Activated T-cell treated with anti-CD3 and anti-CD28 coated beads for 24 hours (primary cell): ENCODE measurements at places on chromosomes 7 and 10.

- no peak for DNase-seq
Measured at GRCh38 chr10:69866688-69867461, 65.2 kb downstream of the COL13A1 start.

GRCh38 chr10:132645247-132645530 lies 107.6 kb downstream of the INPP5A start:
- DNase-seq = no peak

GRCh38 chr10:130010653-130011052 lies 46.6 kb upstream of the EBF3 start:
- DNase-seq = no peak

- no peak for DNase-seq
Measured at GRCh38 chr7:78605119-78605518, 806.5 kb downstream of the PHTF2 start.

DNA sequence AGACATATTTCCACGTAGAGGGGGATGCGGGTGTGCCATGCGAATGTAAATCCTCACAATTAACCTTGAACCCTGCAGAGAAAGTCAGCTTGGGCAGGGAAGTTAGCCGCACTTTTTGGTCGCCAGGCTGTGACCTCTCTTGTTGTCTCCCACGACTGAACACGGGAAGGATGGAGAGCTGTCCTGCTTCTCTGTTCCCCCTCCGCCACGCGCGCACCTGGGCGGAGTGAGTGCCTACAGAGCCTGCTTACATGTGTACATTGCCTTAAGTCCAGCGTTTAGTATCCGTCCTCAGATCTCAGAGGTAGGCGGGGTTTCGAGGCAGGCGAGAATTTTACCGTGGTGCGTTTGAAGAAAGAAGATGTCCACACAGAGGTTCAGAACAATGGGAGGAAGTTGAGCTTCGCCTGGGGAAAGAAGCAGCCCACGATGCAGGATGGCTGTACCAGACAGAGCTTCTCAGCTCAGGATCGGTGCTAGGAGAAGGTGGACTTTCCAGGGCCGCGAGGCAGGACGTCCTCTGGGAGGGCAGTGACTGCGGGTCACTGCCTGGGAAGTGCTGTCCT lies 482 bp upstream of the ERCC6 start:
- DNase-seq = peak; percentile 2

GRCh38 chr7:25313526-25313925 lies 85.2 kb upstream of the NPVF start:
- no peak for DNase-seq

DNA sequence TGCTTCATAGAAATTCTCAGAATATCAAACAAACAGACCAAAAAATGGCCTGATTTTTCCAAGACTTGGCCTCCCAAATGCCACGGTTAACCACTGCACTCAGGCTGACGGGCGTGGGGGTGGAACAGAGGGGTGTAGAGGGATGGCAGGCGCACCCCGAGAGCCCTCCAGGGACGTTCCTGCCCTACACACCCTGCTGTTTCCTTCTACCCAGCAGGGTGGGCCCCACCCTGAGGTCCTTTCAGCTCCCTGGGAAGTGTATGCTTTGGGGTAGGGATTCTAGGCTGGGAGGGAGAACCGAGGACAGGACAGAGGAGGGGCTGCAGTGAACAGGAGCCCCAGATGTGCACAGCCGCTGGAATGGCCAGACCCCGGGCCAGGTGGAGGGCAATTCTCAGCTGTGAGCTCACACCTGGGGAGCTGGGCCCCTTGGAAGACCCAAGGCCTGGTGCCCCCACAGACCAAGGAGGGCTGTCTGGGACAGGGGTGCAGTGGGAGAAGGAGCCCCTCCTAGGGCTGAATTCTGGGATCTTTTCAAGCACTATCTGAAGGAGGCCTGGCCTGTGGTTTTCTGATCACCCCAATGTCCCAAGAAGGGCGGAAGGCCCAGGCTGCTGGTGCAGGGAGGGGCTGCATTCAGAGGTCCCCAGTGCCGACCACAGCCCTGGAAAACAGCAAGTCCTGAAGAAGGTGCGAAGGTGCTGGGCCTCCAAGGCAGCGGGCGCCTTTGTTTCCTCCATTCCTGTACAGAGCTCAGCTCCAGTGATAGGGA lies 32.9 kb upstream of the INPP5A start:
- no peak for DNase-seq

GRCh38 chr10:97582169-97582568 lies 2.0 kb upstream of the HOGA1 start:
- DNase-seq = no peak

- no peak for DNase-seq
Measured at GRCh38 chr7:23226844-23227450, 19.6 kb upstream of the GPNMB start.

GRCh38 chr10:32982911-32983909 lies 25.2 kb upstream of the ITGB1 start:
- DNase-seq = no peak

DNA sequence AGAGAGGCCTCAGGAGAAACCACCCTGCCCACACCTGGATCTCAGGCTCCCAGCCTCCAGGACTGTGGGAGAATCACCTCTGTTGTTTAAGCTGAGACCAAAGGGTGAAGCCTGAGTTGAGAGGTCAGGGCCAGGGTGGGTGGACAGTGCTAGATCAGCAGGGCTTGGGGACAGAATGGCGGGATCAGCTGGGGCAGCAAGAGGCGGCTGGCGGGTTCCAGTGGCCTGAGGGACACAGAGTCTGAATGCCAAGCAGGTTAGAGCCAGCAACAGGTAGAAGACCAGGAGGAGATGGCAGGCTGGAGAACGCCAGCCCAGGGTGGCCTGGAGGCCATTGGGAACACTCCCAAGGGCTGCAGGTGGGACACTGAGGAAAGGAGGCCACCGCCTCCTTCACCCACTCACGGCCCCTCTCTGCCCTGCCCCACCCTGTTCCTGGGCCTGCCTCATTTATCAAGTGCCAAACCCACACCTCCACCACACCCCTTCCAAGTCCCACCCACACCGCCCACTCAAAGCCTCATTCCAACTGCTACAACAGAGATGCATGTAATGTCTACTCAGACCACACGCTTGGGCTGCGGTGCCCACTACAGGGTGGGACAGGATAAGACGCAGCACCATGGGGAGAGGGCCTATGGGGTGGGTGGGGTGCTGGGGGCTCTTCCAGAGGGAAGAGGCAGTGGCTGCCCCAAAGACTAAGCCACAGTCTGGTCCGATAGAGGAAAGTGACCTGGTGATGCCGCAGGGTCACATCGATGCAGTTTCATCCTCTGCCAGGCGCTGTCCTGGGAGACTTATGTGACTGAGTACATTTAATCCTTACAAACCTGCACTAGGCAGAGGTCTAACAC lies 173.9 kb downstream of the TNS3 start:
- no peak for DNase-seq

DNA sequence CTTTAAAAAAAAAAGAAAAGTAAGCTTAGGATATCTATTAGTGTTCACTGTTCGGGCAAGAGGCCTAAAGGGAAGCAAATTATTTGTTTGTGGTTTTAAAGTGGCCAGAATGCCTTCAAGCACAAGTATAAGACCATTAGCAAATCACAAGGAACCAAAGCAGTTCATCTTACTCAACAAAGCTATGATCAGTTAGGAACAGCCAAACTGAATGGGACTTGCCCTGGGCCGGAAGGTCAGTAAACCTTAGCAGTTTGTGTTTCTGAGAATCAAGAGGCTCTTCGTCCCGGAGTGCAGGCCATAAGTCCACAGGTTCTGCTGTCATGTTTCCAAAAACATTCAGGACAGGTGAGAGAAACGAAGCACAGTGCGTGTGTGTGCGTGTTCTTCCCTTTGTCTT lies 4.5 kb downstream of the FBXW4 start:
- DNase-seq = no peak

- DNase-seq = no peak
Measured at GRCh38 chr10:43969506-43969905, 320.8 kb upstream of the ZNF32 start.

- DNase-seq = no peak
Measured at GRCh38 chr7:157520249-157520648, 183.4 kb downstream of the DNAJB6 start.

GRCh38 chr7:5370454-5371353 lies 52.9 kb downstream of the TNRC18 start:
- no peak for DNase-seq

GRCh38 chr7:64872351-64873154 lies 30.5 kb upstream of the ZNF273 start:
- DNase-seq = no peak

DNA sequence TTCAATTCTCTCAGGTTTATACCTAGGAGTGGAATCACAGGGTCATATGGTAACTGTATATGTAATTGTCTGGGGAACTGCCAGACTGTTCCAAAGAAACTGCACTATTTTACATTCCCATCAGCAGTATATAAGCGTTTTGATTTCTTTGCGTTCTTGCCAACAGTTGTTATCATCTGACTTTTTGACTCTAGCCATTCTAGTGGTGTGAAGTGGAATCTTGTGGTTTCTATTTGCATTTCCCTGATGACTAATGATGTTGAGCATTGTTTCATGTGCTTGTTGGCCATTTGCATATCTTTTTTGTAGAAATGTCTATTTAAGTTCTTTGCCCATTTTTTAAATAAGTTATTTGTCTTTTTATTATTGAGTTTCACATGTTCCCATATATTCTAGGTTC lies 44.3 kb upstream of the ZC3HAV1 start:
- DNase-seq = no peak

DNA sequence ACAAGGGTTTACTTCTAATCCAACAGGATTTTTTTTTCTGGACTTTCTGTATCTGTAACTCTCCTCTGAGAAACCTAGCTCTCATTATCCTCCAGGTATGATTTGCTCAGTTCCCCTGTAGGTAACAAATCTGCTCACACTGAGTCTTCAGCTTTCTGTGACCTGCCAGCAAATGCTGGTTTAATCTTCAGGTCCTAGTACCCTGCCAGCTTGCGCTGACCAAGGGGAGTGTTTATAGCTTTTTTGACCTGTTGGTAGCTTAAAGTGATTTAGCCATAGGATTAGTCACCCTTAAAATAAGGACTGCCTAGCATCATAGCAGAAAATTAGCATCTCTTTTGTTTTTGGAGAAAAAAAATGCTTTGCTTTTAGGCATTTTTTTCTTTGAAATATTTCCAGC lies 22.4 kb downstream of the SND1 start:
- DNase-seq = no peak

DNA sequence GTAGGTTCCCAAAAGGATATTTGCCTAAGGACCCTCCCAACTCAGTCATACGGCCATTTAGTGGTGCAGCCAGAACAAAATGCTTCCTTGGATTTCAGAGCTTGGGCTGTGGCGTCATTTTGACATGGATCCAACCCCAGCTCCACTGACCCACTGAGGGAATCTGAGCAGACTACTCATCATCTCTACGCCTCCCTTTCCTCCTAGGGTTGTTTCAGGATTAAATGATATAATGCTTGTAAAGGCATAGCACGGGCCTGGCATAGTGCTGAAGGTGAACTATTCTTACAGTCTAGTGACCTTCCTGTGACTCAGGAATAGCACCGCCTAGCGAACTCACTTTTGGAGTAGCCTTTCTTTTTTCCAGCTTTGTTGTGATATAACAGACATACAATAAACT lies 70.3 kb upstream of the LOXL4 start:
- no peak for DNase-seq

GRCh38 chr10:37865957-37866803 lies 8.8 kb upstream of the ZNF248 start:
- no peak for DNase-seq

DNA sequence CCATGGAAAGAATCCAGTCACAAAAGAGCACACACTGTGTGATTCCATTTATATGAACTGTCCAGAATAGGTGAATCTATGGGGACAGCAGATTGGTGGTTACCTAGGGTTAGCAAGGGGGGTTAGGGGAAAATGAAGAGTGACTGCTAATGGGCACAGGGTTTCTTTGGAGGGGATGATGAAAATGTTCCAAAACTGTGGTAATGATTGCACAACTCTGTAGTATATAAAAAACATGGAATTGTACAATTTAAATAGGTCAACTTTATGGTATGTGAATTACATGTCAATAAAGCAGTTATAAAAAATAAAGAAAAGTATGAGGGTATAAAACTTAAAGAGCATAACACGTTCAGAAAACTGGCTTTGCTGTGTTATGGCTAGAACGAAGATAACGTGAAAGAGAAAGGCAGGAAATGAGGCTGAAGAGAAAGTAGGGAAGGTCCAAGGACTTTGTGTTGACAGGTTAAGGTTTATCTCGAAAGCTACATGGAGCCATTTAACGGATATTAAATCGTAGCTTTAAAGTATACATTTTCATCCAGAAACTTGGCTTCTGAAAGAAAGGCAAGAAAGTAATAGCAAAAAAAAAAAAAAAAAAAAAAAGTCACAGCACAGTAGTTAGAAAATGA lies 26.4 kb upstream of the MSS51 start:
- DNase-seq = no peak

GRCh38 chr7:74202841-74203556 lies 6.8 kb upstream of the LAT2 start:
- DNase-seq = no peak

GRCh38 chr10:64733980-64734379 lies 1212.8 kb downstream of the REEP3 start:
- no peak for DNase-seq

DNA sequence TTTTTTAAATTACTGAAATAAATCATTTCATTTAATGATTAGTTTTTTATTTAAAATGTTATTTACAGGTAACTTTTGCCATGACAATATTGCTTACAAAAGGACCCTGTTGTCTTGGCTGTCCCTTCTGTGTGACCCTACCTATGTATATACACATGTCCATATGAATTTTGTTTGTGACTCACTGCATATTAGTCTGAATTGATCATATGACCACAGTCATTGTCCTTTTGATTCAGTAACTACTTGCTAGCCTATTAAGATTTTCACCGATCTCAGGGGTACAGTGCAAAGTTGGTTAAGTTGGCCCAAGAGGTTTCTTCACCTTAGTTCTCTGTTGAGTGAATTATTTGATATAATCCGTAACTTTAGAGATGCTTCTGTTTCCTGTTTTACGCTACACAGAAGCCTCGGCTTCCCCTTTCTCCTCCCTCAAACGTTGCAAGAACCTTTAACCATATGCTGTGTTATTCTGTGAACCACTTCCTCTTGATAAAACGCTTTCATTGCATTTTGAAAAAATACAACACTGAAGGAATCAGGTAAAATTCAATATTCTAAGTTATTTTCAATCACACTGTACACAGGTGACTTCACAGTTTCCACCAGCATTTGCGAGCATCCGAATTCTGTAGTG lies 43.9 kb downstream of the APBB1IP start:
- no peak for DNase-seq

- DNase-seq = no peak
Measured at GRCh38 chr10:88150339-88150738, 286.9 kb downstream of the PTEN start.

- DNase-seq = no peak
Measured at GRCh38 chr7:100863406-100863950, 3.7 kb upstream of the TRIP6 start.

DNA sequence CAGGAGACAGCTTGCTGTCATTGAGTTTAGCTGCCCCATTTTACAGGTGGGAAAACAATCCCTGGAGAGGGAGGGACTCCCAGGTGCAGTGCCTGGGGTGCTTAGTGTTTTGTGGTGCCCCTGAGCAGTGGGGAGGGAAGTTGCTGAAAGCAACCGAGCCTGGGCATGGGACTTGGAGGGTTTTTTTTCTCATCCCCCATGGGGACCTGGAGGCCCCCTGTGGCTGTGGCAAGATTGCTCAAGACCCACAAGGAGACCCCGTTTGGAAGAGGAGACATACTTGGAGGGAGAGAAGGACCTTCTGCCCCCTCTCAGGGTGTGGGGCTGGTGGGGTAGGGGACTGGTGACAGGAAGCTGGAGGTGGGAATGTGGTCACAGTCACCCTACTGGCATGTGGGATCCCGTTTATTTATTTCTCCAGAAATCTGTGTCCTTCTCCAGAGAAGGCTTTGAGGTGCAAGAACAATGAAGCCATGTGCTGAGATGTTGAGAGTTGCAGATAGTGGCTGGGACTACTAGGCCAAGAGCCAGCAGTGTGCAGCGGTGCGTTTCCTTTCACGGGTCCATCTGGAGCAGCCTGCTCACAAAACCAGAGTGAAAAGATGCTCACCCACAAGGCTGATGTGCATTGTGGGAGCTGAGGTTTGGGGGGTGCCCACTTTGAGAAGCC lies 21.5 kb downstream of the ZMIZ1 start:
- no peak for DNase-seq
